RPMI7951 (cell line): ENCODE measurements at places on chromosomes 6 and 20. TPM values are rescaled to one million over a fixed set of nuclear protein-coding genes. Genes with fewer than 3 reads are reported as not detected.

- no peak for DNase-seq
Measured at GRCh38 chr6:16481697-16482399, 243.5 kb downstream of the GMPR start.

DNA sequence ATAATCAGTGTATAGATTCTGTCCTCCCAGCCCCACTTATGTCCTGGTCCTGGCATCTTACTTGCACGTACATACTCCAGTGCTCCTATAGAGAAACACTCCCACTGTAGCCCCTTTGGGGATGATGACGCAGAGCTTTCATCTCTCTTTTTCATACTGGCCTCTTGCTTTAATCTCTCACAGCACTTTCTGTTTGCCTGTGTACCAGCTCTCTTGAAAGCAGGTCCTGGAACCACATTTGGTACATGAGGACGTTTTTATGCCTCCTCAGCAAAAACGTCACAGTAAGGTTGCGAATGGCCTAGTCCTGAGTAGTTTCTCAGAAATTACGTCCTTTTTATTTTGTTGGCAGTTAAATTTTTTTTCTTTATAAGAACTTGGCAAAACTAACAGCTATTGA lies 10.8 kb downstream of the L3MBTL3 start:
- DNase-seq: no peak

DNA sequence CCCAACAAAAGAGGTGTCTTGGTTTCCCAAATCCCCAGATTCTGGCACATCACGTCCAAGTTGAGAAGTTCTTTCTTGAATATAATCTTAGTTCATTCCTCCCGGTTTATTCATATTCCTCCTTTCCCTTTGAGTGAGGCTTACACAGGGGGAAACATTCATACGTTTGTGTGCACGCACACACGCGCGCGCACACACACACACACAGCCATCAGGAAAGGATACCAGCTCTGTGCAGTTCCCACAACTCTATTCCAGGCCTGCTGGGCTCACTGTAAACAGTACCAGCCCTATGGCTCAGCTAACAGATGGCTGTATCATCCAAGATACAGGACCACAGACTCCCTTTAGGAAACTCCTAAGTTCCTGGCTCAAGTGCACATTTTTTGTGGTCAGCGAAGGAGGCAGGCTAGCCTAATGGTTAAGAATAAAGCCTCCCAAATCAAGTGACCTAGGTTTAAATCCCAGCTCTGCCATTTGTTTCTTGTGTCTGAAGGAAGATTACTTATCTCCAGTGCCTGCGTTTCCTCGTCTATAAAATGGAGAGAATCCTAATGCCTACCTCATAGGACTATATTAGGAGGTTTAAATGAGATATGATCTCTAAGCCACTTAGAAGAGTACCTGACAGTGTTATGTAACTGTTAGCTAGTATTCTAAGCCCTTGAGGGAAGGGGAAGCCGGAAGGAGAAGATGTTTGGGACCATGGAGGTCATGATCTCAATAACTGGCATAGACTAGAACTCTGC lies 3.7 kb upstream of the TAF8 start:
- no peak for DNase-seq

- no peak for DNase-seq
Measured at GRCh38 chr20:12875510-12875909, 133.3 kb upstream of the SPTLC3 start.

DNA sequence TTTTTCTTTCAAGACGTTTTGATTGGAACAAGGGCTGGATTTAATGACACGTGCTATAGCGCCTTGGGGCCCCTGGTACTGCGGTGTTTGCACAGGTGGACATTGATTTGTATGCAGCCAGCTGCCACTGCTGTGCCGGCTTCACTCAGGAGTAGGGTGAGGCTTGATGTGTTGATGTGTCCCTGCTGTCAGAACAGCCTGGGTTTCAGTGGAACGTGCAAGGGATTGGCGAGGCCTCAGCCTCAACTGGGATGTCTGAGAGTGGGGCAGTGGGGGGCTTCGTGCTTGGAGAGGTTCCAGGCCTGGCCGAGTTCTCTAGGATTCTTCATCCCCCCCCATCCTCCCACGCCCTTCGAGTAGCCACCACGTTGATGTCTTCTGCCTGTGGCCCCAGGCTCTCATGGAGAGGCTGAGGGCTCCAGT lies 23.0 kb downstream of the PYGB start:
- DNase-seq: no peak

DNA sequence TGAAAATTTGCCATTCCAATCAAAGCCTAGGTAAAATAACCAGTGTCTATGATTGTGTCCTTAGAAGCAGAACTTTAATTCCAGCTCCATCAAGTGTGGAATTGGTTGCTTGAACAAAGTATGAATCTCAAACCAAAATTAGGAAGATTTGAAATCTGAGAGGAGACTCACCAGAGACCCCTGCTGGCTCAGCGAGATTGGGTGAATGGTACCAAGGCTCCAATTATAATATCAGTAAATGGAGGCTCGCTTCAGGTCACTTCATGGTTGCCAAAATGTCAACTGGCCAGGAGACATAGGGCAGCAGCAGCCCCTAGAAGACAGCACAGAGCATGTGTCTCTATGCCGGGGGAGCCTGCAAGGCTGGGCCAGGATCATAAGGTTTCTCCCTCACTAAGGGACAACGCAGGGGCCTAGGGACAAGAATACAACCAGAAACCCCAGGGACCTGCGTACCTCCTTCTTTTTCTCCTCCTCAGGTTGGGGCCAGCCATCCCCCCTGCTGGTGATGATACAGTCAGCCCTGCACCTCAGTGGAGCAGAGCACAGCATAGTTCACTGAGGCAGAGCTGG lies 14.0 kb downstream of the RBL1 start:
- no peak for DNase-seq

OXT gene
- total RNA-seq: not detected in 2 replicates
